MG63 (cell line): ENCODE measurements at places on chromosomes 13 and 19.
A peak's percentile ranks its signal among the peaks of the same experiment; 100 is the strongest.

DNA sequence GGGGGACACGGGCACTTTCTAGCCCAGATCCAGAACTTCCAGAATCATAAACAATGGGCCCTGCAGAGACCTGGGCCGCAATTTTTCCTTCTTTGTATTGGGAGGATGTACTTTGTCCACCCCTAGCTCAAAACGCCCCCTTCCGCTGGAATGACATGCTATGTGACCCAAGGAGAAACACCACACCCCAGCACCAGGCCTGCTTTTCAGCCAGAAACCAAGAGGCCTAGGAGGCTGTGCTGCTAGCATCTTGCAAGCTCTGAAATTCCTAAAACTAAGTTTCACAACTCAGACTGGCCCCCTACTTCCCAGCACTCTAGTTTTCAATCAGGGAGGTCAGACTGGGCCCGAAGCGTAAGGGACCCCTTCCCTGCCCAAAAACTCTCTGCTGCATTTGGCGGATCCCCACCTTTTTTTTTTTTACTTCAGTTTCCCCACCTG is 538 bp downstream of the LSM4 start:
- DNase-seq: peak; percentile 74

GRCh38 chr19:8028951-8029491 is 23.5 kb upstream of the CCL25 start:
- no peak for DNase-seq

DNA sequence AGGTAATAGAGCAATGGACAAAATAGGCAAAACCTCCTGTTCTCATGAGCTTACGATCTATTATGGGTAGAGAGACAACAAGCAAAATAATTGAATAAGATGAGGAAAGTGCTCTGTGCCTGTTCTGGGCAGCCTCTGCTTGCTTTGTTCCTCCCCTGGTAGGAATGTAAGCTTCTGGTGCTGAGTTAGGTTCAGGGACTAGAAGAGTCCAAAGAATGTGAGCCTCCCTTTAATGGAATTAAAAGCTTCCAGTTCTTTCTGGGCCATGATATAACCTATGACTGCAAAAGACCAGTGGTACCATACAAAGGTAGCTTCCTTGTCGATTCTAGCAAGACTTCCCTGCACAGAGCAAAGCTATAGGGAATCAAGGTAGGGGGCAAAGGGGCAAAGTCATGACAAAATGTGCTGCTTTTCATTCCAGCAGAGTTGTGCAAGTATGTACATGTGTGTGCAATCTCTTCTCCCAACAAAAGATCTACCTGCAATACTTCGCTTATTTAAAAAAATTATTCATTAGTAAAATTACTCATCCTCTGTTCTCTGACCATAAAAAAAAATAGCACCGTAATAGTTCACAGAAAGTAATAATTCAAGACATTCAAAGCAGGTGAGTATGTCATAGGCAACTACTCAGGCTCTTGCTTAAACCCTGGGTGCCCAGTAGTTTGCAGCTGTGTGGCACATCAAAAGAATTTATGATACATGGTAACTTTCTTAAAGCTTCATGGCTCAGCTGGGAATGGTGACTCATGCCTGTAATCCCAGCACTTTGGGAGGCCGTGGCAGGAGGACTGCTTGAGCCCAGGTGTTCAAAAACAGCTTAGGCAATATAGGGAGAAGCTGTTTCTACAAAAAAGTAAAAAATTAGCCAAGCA is 21.4 kb downstream of the ACOD1 start:
- peak; percentile 5 for DNase-seq

- DNase-seq: no peak
Observed at GRCh38 chr13:33057019-33057780, 41.0 kb downstream of the KL start.

- no peak for DNase-seq
Observed at GRCh38 chr19:33832633-33833032, 36.0 kb downstream of the KCTD15 start.

DNA sequence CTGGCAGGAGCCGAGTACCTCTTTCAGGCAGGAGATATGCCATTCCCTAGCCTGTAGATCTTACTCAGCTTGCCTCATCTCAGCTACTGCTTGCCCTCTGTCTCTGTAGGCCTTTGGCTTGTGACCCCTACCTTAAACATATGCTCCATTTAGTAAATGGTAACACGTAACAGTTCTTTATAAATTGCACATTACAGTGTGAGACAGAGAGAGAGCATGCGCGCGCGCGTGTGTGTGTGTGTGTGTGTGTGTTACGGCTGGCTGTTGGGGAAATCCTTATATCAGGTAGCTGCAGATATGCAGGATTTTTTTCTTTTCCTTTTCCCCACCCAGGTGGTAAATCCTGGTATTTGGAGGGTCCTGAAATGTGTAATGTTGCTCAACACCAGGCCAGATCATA is 4.2 kb downstream of the SPINT2 start:
- no peak for DNase-seq

- DNase-seq: no peak
Observed at GRCh38 chr13:29429286-29429900, 166.1 kb downstream of the SLC7A1 start.

DNA sequence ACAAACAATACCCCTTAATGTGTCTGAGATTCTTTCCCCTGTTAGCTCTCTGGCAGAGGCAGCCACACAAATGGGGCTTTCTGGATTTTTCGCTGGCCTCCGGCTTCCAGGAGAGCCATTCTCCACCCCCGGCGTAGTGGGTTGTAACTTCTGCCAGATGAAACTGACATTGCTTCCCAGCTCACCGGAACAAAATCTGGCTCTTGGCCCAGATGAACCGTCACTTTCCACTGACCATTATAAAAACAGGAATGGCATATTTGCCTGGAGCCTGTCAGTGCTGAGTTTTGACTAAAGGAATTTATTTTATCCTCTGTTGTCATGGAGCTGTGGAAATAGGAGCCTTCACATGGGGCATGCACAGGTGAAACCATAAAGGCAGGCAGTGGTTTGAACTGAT is 120.6 kb upstream of the GPR12 start:
- peak; percentile 58 for DNase-seq

- DNase-seq: peak; percentile 99
Observed at GRCh38 chr19:42325308-42325895, at the start of gene MEGF8. Gene MEGF8, plus strand, starts transcription at chr19:42325635. Its CDS starts 609 bp downstream, at chr19:42326244.

DNA sequence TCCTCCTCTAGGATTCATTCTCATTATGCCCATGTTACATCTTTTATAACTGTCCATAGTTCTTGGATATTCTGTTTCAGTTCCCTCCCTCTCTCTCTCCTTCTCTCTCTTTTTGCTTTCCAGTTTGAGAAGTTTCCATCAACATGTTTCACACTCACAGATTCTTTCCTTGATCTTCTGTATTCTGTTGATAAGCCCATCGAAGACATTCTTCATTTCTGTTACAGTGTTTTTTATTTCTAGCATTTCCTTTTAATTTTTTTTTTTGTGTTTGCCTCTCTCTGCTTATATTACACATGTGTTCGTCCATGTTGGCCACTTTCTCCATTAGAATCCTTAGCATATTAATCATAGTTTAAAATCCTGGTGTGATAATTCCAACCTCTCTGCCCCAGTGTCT is 68.3 kb downstream of the WTIP start:
- no peak for DNase-seq

- no peak for DNase-seq
Observed at GRCh38 chr13:107233541-107233940, 665.6 kb upstream of the ARGLU1 start.

- no peak for DNase-seq
Observed at GRCh38 chr13:59801107-59801880, 362.4 kb downstream of the DIAPH3 start.

GRCh38 chr19:51007488-51007887 is 6.1 kb upstream of the KLK8 start:
- no peak for DNase-seq

- no peak for DNase-seq
Observed at GRCh38 chr19:8850488-8850887, 18.3 kb downstream of the MBD3L1 start.

- no peak for DNase-seq
Observed at GRCh38 chr13:113448885-113449692, 4.2 kb downstream of the ADPRHL1 start.

DNA sequence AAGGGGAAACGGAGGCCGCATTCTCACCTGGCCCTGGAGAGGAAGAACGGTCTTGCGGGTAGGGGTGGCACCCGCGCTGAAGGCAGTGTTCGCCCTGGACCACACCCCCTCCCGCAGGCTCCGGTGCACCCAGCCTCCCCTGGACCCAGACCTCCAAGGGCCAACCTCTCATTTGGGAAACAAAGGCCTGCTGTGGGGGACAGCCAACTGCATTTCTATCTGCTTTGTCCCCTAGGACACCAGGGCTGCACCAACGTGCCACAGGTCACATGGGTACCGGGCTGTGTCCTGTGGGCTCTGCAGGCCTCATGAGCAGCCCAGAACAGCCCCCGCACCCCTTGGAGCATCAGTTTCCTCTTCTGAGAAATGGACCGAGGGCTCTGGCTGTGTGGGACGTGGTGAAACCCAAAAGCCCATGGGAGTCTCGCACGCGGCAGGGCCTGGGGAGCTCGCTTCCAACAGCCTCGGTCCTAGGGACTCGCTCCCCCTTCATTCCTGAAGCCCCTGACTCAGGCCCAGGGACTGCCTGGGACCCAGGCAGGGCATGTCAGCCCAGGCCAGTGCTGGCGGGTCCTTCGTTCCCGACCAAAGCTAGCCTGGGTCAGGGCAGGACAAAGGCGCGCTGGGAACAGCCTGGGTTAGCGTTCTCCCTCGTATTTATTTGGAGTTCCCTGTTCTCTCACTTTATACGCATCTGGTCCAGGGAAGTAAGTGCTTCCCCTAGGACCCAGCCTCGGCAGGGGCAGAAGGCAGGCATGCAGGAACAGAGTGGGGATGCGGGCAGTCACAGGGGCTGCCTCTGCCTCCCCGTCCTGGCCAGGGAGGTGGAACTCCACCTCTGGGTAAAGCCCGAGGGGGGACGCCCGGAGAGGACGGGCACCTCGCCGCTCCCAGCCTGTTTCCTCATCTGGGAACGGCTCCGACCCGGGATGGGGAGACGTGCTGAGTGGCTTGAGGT is 4.6 kb downstream of the TCF3 start:
- no peak for DNase-seq

DNA sequence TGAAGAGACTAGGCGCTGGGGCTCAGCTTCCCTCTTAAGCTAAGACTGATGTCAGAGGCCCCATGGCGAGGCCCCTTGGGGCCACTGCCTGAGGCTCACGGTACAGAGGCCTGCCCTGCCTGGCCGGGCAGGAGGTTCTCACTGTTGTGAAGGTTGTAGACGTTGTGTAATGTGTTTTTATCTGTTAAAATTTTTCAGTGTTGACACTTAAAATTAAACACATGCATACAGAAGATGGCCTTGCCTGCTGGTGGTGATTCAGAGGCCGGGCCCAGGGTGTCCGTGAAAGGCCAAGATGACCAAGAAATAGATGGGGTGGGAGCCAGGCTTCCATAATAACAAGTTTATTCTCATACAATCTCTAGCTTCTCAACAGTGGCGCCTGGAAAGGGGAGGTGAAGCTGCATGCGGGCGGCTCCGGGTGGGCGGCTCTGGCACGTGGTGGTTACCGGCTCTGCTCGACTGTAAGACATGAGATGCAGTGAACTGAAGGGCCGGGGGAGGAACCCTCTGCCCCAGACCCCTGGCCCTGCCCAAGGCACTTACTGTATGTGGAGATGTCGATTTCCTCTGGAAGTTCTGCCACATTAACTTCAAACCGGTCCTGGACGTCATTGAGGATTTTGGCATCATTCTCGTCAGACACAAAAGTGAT is 10.5 kb downstream of the DDX39A start:
- DNase-seq: no peak

GRCh38 chr19:34975056-34975455 is 11.0 kb upstream of the ZNF792 start:
- no peak for DNase-seq

DNA sequence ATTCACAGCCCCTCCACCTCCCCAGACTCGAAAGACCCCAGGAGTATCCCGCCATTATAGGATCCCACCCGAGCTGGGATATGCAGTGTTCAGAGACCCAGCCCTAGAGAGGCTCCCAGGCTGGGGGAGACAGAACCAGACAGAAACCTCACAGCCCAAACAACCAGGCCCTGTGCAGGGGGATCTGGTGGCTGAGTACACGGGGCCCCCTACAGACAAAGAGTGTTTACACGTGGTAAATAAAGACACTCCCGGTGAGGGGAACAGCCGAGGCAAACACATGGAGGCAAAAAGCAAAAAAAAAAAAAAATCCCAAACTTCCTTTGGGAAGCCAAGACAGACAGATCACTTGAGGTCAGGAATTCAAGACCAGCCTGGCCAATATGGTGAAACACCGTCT is 25.1 kb downstream of the TINCR start:
- no peak for DNase-seq

GRCh38 chr19:47176627-47177090 is 46.0 kb downstream of the SAE1 start:
- no peak for DNase-seq

- no peak for DNase-seq
Observed at GRCh38 chr13:100195568-100195967, 106.7 kb downstream of the PCCA start.

DNA sequence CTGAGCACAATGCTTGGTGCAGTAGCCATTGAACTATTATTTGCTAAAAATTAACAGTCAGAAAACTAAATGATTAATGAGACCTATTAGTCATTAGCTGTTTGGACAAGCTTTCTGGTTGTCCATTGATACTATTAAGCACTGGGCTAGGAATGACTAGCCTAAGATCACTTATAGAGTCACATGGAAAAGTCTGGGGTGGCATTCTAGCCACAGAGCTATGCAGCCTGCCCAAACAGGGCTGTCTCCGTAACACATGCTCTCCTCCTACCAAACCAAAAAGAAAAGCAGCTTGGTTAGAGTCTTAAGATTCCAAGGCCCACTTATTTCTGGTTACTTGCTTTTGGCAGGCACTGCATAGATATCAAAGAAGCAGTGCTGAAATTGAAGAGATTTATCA is 193.5 kb upstream of the NBEA start:
- no peak for DNase-seq

DNA sequence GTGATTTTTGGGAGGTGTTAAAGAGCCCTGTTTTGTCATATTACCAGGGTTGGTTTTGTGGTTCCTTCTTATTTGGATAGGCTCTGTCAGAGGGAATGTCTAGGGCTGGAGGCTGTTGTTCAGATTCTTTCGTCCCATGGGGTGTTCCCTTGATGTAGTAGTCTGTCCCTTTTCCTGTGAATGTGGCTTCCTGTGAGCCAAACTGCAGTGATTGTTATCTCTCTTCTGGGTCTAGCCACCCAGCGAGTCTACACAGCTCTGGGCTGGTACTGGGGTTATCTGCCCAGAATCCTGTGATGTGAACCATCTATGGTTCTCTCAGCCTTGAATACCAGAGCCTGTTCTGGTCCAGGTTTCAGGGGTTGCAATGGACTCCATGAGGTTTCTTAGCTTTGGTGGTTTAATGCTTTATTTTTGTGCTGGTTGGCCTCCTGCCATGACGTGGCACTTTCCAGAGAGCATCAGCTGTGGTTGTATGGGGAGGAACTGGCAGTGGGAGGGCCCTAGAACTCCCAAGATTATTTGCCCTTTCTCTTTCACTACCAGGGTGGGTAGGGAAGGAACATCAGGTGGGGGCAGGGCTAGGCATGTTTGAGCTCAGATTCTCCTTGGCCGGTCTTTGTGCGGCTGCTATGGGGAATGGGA is 78.8 kb downstream of the SPRY2 start:
- no peak for DNase-seq
